ENCODE measurements at places on chromosomes 3 and 15. TPM values are rescaled to one million over a fixed set of nuclear protein-coding genes. Genes with fewer than 3 reads are reported as not detected.
A peak's percentile ranks its signal among the peaks of the same experiment; 100 is the strongest.

Gene ZNF502
- 4.2 TPM for polyA plus RNA-seq

Gene ADAMTS7
- polyA plus RNA-seq = 1.8 TPM

Gene FAM107A
- 0.16 TPM for polyA plus RNA-seq

Gene TTLL13
- polyA plus RNA-seq = 0.08 TPM

Gene GOLGA8G
- not detected for polyA plus RNA-seq

Gene PCLAF
- 70.6 TPM for polyA plus RNA-seq

Gene SLC2A2
- not detected for polyA plus RNA-seq

GRCh38 chr3:182843478-182843877, 50.2 kb downstream of the ATP11B start:
- no peaks in the 10 kb centered on the region for H3K27me3 ChIP-seq
- H3K27ac ChIP-seq = no peak overlapping the region
- peaks cover 3% of the 10 kb centered on the region for H3K36me3 ChIP-seq
- H3K4me3 ChIP-seq = no peak overlapping the region
- H3K4me1 ChIP-seq = no peaks in the 10 kb centered on the region

GRCh38 chr3:112377568-112378071, 44.7 kb downstream of the CD200 start:
- H3K4me1 ChIP-seq = no peaks in the 10 kb centered on the region
- no peaks in the 10 kb centered on the region for H3K36me3 ChIP-seq
- H3K4me3 ChIP-seq = no peak overlapping the region
- DNase-seq = peak; percentile 64

DNA sequence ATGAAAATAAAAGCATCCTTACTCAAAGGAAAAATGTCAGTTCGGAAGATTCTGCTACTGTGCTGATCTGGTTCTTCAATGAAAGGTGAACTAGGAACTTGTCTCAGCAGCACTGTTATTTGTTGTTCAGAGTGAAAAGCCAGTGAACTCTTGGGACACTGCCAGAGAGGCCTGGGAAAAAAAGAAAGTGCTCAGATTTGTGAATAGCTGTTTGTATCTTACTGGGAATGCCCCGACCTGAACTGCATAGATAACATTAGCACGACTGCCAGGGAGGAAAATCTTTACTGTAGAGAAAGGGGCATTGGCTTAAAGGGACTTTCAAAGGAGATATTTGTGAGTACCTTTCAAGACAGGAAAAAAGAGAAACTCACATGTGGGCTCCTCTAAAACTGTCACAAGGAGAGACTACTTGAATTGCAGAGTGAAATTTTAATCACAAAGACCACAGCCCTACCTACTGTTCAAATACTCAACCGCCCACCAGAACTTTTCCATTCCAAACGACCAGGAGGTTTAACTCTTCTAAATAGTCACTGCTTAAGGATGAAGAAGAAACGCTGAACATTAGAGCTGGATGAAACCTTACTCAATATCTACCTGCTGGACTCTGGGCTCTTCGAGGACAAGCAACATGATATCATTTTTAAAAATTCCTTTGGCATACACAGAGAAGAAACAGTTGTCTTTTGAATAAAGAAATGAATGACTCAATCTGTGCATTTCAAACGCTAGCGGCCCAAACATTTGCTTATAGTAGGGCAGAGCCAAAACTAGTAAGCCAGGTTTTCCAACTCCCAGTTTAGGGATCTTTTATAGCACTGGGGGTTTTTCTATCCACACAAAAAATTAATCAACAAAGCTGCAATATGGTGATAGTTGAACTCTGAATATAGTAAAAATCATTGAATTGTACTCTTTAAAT, 13.4 kb downstream of the TAMM41 start:
- H3K4me3 ChIP-seq = no peak overlapping the region
- H3K4me1 ChIP-seq = no peaks in the 10 kb centered on the region
- no peak overlapping the region for H3K27ac ChIP-seq
- no peaks in the 10 kb centered on the region for H3K27me3 ChIP-seq
- DNase-seq = no peak

GRCh38 chr3:141656771-141657170, 81.3 kb upstream of the RNF7 start:
- no peaks in the 10 kb centered on the region for H3K36me3 ChIP-seq
- H3K4me3 ChIP-seq = no peak overlapping the region
- peaks cover 3% of the 10 kb centered on the region for H3K27me3 ChIP-seq
- no peaks in the 10 kb centered on the region for H3K4me1 ChIP-seq
- peak; percentile 78 for DNase-seq

GRCh38 chr15:101807345-101807945, 4.1 kb downstream of the OR4F6 start:
- no peaks in the 10 kb centered on the region for H3K36me3 ChIP-seq
- DNase-seq = peak; percentile 89
- no peaks in the 10 kb centered on the region for H3K27me3 ChIP-seq
- H3K4me1 ChIP-seq = peaks cover 3% of the 10 kb centered on the region

GRCh38 chr3:10936686-10937085, 55.9 kb upstream of the SLC6A1 start:
- no peaks in the 10 kb centered on the region for H3K4me1 ChIP-seq
- no peaks in the 10 kb centered on the region for H3K27me3 ChIP-seq
- DNase-seq = no peak

DNA sequence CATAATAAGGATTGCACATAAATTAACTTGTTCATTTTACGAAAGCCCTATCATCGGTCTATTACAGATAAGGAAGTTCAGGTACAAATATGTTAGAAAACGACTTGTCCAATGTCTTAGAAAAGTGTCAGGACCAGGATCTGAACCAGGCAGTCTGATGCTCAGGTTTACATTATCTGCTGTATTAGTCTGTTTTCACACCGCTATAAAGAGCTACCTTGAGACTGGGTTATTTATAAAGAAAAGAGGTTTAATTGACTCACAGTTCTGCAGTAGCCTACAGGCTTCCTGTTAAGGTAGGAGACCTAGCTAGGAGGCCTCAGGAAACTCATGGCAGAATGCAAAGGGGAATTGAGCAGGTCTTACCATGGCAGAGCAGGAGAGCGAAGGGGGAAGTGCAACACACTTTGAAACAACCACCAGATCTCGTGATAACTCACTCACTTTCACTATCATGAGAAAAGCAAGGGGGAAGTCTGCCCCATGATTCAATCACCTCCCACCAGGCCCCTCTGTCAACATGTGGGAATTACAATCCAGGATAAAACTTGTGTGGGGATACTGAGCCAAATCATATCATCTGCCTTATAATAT, 45.8 kb upstream of the GOLIM4 start:
- H3K27me3 ChIP-seq = no peaks in the 10 kb centered on the region
- no peak overlapping the region for H3K27ac ChIP-seq
- no peaks in the 10 kb centered on the region for H3K36me3 ChIP-seq
- H3K4me1 ChIP-seq = no peaks in the 10 kb centered on the region
- no peak overlapping the region for H3K4me3 ChIP-seq
- no peak for DNase-seq

DNA sequence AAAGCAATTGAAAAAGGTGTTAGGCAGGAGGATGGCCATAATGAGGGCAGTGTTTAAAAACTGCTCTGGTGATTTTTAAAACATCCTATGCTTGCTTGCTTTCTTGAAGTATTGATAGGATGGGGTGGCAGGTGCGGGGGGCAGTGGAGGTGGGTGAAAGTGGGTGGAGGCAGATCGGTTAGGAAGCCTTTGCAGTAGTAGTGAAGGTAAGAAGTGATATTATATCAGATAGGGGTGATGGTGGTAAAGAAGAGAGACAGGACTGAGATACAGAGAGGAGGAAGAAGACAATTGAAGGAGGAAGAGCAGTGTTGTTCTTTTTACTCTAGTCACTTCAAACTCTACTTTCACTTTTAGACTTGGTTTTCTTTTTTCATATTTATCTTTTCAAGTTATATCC, 11.1 kb downstream of the ZNF80 start:
- H3K27ac ChIP-seq = no peak overlapping the region
- H3K4me1 ChIP-seq = no peaks in the 10 kb centered on the region
- DNase-seq = no peak
- H3K27me3 ChIP-seq = no peaks in the 10 kb centered on the region
- no peaks in the 10 kb centered on the region for H3K36me3 ChIP-seq
- H3K4me3 ChIP-seq = no peak overlapping the region

GRCh38 chr3:13452490-13453335, 27.4 kb upstream of the HDAC11 start:
- peak; percentile 50 for DNase-seq
- peaks cover 3% of the 10 kb centered on the region for H3K4me1 ChIP-seq
- no peaks in the 10 kb centered on the region for H3K36me3 ChIP-seq
- H3K27me3 ChIP-seq = no peaks in the 10 kb centered on the region

- no peak overlapping the region for H3K27ac ChIP-seq
- H3K4me1 ChIP-seq = no peaks in the 10 kb centered on the region
- no peaks in the 10 kb centered on the region for H3K36me3 ChIP-seq
Observed at GRCh38 chr15:59885832-59886231, 118.3 kb upstream of the FOXB1 start.

DNA sequence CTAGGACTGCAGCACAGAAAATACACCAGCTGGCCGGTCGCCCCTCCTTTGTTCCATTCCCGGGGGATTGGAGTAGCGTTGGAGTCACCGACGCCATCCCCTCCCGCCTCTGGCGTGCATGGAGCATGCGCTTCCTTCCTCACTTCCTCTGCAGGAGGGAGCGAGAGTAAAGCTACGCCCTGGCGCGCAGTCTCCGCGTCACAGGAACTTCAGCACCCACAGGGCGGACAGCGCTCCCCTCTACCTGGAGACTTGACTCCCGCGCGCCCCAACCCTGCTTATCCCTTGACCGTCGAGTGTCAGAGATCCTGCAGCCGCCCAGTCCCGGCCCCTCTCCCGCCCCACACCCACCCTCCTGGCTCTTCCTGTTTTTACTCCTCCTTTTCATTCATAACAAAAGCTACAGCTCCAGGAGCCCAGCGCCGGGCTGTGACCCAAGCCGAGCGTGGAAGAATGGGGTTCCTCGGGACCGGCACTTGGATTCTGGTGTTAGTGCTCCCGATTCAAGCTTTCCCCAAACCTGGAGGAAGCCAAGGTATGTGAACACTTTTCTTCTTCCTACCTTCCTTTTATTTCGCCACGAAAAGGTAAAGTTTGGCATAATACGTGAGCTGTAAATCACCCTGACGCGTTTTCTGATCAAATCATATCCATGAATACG, at the start of gene SCG3:
Gene SCG3, plus strand, starts transcription at position 201 of the 661 bp plus-strand sequence. Its CDS starts 253 bp downstream, at position 454.
- H3K27ac ChIP-seq = no peak within 1 kb of the TSS

GRCh38 chr3:30305021-30305420, 301.4 kb upstream of the TGFBR2 start:
- no peaks in the 10 kb centered on the region for H3K4me1 ChIP-seq
- no peaks in the 10 kb centered on the region for H3K36me3 ChIP-seq
- H3K27me3 ChIP-seq = no peaks in the 10 kb centered on the region
- DNase-seq = peak; percentile 27
- H3K4me3 ChIP-seq = no peak overlapping the region

- H3K36me3 ChIP-seq = no peaks in the 10 kb centered on the region
- no peaks in the 10 kb centered on the region for H3K27me3 ChIP-seq
- DNase-seq = no peak
Observed at GRCh38 chr3:5134019-5134391, 11.9 kb downstream of the ARL8B start.

GRCh38 chr3:57942872-57943283, 65.3 kb upstream of the FLNB start:
- H3K27me3 ChIP-seq = no peaks in the 10 kb centered on the region
- no peaks in the 10 kb centered on the region for H3K4me1 ChIP-seq
- no peak overlapping the region for H3K27ac ChIP-seq
- no peak for DNase-seq
- H3K4me3 ChIP-seq = no peak overlapping the region

DNA sequence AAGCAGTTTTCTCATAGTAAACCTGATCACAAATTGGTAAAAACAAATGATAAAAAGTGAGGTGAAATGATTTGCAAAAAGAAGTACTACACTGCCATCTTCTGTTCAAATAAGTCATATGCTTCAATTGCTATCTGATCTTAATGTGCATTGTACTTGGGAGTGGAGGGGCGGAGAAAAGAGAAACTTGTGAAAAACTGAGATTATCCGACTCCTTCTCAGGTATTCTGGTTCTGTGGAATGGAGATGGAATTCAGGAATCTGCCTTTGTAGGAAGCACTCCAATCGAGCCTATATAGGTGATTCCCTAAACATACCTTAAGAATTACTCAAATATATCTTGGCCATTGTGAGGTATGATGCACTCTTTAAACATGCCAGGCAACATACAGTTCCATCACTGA, 180.6 kb downstream of the CHL1 start:
- peak; percentile 74 for DNase-seq
- no peaks in the 10 kb centered on the region for H3K4me1 ChIP-seq
- H3K27me3 ChIP-seq = no peaks in the 10 kb centered on the region
- no peaks in the 10 kb centered on the region for H3K36me3 ChIP-seq
- H3K4me3 ChIP-seq = no peak overlapping the region

- H3K27ac ChIP-seq = no peak overlapping the region
- no peak for DNase-seq
- H3K4me1 ChIP-seq = no peaks in the 10 kb centered on the region
- H3K36me3 ChIP-seq = no peaks in the 10 kb centered on the region
Observed at GRCh38 chr15:41979493-41980266, 7.3 kb upstream of the EHD4 start.

- H3K4me1 ChIP-seq = no peaks in the 10 kb centered on the region
- no peak overlapping the region for H3K27ac ChIP-seq
- DNase-seq = peak; percentile 11
- no peaks in the 10 kb centered on the region for H3K36me3 ChIP-seq
- H3K4me3 ChIP-seq = no peak overlapping the region
Observed at GRCh38 chr3:109772520-109772919, 435.2 kb upstream of the DPPA4 start.

DNA sequence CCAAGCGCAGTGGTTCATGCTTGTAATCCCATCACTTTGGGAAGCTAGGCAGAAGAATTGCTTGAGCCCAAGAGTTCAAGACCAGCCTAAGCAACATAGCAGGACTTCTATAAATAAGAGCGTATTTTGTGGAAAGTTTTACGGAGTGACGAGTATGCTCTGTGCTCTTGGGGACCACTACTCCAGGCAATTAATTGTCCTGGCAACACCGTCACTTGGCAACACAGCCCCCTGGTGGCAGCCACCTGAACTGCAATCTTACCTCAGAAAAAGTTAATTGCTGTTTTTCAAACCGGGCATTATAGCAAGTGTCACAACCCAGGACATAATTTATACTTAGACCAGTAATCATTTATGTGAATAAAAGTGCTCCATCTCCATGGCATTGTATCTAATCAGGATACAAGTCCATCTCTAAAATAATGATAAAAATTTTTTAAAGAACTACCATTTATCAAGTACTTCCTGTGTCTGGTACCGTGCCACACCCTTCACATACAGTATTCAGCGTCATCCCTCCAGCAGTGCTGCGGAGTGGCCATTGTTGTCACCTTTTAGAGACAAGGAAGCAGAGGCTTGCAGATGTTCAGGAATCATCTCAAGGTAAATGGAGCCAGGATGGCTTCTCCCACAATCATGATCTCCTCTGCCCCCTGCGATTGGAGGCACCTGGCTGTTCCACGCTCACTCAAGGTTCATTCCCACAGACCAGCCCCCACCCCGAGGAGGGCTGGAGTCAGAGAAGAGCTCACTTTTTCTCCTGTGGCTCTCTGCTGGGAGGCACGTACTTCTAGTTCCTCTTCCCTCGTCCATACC, 34.5 kb downstream of the PLA2G4D start:
- peaks cover 12% of the 10 kb centered on the region for H3K27me3 ChIP-seq
- H3K36me3 ChIP-seq = no peaks in the 10 kb centered on the region
- peaks cover 5% of the 10 kb centered on the region for H3K4me1 ChIP-seq
- no peak overlapping the region for H3K27ac ChIP-seq
